ENCODE measurements at places on chromosomes 11 and 22.

DNA sequence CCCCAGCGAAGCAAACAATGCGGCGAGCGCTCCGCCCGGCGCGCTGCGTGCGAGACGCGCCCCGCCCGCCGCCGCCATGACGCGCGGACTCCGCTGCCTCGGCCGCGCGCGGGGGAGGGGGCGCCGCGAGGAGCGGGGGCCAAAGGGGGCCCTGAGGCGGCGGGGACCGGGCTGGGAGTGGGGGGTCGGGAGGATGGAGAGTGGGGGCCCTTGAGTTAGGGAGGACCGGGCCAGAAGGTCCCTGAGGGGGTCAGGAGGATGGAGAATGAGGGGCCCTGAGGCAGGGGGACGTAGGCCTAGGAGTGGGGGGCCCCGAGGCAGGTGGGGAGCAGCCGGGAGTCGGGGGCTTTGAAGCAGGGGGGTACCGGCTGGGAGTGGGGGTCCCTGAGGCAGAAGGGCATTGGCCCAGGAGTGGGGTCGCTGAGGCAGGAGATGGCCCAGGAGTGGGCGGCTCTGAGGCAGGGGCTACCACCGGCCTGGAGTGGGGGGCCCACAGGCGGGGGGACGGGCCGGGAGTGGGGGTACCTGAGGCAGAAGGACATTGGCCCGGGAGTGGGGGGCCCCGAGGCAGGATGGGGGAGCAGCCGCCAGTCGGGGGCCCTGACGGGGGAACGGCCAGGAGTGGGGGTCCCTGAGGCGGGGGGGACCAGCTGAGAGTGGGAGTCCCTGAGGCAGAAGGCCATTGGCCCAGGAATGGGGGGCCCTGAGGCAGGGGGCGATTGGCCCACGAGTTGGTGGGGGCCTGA lies at the start of gene BRD1:
Gene BRD1 (minus strand): TSS at position 21 of the 746 bp plus-strand sequence. CDS start 3,556 bp downstream, outside the sequence.
- peak; percentile 49 for DNase-seq

DNA sequence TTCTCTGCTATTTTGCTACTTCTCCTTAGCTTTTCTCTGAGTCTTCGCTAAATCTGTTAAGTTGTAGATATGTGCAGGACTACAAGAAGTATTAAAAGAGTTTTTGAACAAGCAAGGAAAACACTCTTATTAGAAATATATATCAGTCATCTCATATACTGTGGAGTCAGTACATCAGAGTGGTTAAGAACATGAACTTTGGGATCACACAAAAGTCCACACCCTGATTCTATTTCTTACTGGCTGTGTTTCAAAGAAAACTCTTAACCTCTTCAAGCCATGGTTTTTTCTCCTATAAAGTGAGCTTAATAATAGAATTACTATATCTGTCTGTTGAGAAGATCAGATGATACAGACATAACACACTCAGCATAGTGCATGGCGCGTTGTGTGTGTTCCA lies 29.5 kb downstream of the MMP13 start:
- no peak for DNase-seq

DNA sequence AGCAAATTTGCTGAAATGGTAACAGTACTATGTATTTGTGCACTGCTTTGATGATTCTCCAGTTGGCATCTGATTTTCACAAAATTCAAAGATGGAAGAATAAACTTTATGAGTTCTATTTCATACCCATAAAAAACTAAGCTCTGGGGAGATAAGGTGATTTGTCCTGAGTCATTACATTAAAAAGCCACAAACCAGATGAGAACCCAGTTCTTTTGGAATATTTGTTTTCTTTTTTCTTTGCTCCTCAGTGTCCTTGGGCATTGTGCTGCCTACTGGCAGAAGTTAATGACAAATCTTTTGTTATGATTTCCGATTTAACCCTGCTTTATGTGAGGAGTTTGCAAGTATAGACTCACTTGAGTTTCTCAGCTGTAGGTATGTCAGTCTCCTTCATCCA lies 45.4 kb upstream of the AMOTL1 start:
- no peak for DNase-seq

- no peak for DNase-seq
Observed at GRCh38 chr22:33116841-33117547, 58.8 kb upstream of the SYN3 start.

GRCh38 chr11:113519989-113520613 lies 44.9 kb upstream of the DRD2 start:
- DNase-seq = no peak

GRCh38 chr22:41092847-41093411 lies 537 bp downstream of the EP300 start:
- peak; percentile 43 for DNase-seq

GRCh38 chr22:18081416-18081815 lies 3.6 kb downstream of the PEX26 start:
- no peak for DNase-seq

- no peak for DNase-seq
Observed at GRCh38 chr22:47598864-47599263, 836.4 kb downstream of the TBC1D22A start.

GRCh38 chr11:100671471-100671870 lies 15.6 kb upstream of the ARHGAP42 start:
- no peak for DNase-seq

GRCh38 chr22:33049119-33049729 lies 9.0 kb downstream of the SYN3 start:
- peak; percentile 36 for DNase-seq

GRCh38 chr11:119030329-119031047 lies at the start of gene SLC37A4:
SLC37A4 (minus strand) TSS chr11:119030877.
- DNase-seq = peak; percentile 99

DNA sequence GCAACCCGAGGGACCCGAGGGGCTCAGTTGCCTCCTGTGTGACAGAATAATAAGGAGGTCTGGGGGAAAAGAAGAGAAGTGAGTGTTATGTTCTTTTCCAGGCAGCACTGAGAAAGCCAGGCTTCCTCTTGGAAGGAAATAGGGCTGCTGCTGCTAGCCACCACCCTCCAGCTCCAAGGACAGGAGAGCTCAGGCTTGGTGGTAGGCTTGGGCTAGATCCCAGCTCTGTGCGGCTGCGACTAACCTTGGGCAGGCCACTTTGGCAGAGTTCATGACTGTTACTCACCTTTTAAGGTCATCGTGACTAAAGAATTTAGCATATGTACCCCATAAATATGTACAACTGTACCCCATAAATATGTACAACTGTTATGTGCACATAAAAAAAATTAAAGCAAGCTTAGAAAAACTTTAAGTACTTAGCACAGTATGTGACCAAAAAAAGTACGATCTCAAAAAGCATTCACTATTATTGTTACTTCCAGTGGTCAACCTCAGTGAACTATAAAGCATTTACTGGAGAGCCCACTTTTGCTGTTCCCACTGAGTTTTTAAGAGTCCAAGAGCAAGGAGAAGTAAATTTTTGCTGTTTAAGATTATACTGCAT lies 124.7 kb upstream of the POU2AF2 start:
- no peak for DNase-seq

- DNase-seq = no peak
Observed at GRCh38 chr11:79150966-79151365, 289.9 kb downstream of the TENM4 start.

GRCh38 chr11:4611986-4612385 lies 4.0 kb upstream of the TRIM68 start:
- DNase-seq = no peak

DNA sequence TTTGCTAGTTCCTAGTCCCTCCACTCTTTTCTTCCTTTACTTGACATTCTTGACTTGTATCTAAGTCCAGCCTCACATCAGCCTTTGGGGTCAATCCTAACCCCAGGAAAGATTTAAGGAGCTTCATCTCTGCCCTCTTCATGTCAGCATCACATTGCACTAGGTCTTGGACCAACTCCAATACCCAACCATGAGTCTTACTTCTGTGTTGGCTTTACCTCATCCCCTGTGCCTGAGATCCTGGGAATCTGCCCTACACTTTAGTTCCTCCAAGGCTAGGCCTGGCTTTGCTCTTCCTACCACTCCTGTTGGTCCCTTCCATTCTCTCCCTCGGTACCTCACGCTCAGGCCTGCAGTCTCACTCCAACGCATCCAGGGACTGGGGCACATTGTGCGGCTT lies 117.0 kb downstream of the SLC1A2 start:
- no peak for DNase-seq

- no peak for DNase-seq
Observed at GRCh38 chr11:38014405-38014804, 1416.4 kb upstream of the RAG2 start.

DNA sequence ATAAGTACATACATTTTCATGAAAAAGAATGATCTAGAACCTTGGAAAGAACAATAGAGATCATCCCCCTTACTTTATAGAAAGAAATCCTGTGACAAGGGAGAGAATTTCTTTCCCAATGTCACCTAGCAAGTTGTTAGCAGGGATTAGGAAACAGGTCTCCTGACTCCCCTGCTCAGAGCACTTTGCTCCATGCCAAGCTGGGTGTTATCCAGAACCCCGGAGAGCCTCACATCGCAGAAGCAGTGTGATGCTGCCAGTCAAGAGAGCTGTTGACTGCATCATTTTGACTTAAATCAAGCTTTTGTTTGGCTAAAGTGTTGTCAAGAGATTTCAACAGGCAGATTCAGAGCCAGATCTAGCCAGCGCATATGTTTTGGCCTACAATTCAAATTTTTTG lies 3.6 kb upstream of the RRAS2 start:
- no peak for DNase-seq
